ENCODE measurements at places on chromosomes 3 and 15.

DNA sequence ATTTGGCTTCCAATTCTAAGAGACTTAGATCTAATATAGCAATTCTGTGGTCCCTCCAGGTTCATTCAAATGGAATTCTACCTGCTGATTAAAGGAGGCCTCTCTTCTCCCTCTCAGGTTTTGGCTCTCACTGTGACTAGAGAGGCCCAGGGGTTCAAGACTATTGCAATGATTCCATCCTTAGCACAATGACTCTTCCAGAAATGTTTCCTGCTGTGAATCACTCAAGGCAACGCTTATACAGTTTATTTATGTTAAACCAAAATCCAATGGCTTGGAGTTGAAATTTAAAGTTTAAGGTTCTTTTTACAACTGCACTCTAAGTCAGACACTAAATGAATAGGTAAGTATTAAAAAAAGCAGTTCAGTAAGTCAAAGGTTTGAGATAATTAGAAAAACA lies 39.9 kb downstream of the IFT57 start:
- no peak for DNase-seq

DNA sequence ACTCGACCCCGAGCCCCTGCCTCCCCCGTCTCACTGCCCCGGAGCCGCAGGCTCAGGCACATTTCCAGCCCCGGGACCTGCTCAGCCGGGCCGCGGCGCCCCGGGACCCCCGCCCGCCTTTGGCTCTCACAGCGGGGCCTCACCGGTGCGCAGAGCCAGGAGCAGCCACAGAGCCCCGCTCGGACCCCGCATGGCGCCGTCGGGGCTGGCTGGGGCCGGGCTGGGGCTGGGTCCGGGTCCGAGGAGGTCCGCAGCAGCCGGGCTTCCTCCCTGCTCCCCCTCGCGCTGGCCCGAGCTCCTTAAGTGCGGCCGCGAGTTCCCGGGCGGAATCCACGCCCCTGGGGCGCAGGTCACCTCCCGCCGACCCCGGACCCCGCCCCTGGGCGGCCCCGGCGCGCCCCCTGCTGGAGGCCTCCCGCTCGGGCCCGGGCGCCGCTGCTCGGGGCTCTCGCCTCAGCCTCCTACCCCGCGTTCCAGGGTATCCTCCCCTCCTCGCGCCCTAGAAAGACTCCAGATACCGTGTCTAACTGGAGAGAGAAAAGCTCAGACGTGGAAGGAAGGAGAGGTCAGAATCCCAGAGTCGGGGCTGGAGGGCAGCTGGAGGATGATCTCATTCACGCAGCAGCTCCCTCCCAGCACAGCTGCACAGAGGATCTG lies at the start of gene MELTF:
MELTF (minus strand) TSS at position 307 of the 657 bp plus-strand sequence; CDS start at position 192, 115 bp downstream.
- no peak for DNase-seq

DNA sequence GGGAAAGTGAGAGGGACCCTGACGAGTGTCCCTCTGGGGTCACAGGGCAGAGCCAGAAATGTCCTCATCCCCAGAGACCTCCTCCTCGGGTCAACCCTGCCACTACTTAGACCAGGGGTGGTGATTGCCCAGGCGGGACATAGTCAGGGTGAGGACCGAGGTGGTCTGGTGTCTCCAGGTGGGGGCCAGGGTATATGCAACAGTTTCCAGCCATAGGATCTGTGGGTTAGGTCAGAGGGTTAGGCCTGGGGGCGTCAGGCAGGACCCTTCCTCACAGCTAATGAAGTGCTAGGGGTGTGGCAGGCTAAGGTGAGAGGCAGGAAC lies 22.3 kb upstream of the FBLN2 start:
- no peak for DNase-seq

- no peak for DNase-seq
These were observed 129.7 kb upstream of the TPM1 start for GRCh38 chr15:62912808-62913207.

DNA sequence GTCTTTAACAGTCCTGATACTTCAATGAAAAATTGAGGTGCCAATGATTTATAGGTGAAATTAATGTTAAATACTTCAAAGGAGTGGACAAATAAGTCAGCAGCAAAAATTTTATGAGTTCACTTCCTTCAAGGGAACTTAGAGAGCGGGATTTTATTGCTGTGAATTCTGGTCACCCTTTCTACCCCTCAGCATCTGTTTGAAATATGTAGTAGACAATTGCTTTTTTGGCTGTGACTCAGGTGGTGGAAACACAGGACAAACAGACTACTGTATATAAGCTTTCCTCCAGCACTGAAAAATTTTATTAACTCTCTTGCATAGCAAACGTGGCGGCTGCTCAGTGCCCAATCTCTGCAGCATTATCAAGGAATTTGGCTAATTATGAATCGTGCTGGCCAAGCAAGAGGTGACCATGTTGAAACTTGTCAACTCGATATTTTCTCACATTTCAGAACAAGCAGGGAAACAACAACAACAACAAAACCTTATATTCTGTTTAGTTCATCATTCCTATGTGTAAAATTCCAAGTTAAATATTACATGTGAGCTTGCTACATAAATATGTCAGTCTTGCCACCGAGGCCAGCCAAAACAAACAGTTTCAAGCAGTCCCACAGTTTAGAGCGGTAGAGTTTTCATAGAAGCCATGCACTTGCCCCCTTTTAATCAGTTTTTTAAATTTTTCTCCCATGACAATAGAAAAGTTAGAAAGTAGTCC lies 420.2 kb downstream of the FOXP1 start:
- DNase-seq, result no peak

- DNase-seq, result no peak
These were observed 50.8 kb downstream of the CPN2 start for GRCh38 chr3:194300382-194300758.

GRCh38 chr3:157789162-157789561 lies 285.9 kb upstream of the VEPH1 start:
- no peak for DNase-seq

DNA sequence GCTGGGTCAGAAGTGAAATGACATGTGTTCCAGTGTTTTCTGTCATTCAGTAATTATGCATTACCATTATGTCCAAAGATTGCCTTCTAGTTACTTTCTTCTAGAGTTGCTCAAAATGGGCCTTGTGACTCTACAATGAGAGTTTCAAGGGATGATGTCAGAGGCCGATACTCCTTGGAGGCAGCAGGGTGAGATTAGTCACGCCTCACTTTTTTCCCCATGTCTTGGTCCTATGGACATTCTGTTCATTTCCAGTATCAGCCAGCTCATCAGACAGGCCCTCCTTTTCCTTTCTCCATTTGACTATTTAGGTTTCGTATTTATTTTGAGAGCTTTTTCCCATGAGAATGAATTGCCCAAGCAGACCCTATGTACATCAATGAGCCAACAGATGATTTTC lies 17.5 kb downstream of the VGLL3 start:
- peak; percentile 72 for DNase-seq

- DNase-seq, result no peak
These were observed 73.1 kb upstream of the PIAS1 start for GRCh38 chr15:67980773-67981685.

- DNase-seq, result no peak
These were observed 27.8 kb downstream of the STAC start for GRCh38 chr3:36408146-36408545.

DNA sequence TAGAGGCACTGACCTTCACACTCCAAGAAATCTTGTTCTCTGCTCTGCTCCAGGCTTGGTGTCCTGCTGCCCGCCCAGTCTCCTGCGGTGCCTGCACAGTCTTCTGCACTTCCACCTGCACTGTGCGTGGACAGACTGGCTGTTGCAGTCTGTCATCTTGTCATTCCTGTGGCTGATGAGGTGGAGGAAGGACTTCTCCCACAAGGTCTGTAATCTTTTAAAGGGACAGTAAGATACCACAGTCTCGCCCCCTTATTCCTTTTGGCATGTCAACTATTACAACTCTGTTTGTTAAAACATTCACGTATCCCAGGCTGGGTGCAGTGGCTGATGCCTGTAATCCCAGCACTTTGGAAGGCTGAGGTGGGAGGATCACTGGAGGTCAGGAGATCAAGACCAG lies 54.1 kb upstream of the IGF2BP2 start:
- DNase-seq, result no peak

GRCh38 chr3:49607105-49607591 lies 52.9 kb downstream of the BSN start:
- DNase-seq, result no peak

DNA sequence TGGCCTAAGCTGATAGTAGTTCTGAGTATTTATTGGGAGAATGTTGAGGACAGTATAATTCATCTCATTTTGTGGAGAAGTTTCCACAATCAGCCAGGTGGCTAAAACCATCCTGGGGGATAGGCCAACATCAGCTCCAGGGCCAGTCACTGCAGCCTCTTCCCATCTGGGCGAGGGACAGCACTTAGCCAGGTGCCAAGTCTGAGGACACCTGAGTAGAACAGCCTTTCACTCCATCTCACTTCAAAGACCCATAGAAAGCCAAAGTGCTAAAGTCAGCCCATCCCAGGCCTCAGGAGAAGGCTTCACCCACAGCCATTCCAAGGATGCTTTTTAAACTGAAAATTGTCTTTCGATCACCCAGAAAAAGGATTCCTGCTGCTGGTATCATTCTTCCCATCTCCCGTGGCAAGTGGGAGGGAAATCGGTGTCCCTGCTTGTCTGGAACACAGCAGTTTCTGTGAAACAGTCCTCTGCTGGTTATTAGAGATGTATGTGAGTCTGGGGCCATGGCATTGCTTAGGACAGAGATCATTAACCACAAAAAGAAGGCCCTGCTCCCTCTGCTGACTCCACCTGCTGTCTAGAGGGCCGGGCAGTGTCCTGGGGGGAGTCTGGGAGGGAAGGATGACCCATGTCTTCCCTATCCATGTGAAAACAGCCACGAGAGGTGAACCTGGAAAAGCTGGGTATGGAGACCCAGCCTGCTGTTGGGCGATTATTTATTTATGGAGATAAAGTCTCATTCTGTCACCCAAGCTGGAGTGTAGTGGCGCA lies 9.6 kb downstream of the CALML4 start:
- DNase-seq, result no peak

DNA sequence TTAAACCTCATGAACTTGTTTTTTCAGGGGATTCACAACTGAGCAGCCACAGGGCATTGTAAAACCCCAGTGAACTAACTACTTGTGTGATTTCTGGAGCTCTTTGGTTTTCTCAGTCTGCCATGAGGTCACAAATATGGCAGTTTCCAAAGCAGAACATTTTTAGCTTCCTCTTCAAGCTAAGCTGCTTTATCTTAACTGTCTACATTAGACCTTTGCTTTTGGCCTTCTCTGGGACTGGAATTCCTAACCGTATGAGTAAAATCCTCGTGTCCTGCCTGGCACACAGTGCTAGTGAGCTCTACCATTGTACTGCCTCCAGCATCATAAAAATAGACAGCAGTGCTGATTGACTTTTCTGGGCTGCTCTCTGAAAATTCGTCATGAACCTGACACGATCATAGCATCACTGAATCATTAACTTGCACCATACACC lies 22.1 kb downstream of the CDIN1 start:
- DNase-seq, result no peak

- DNase-seq, result no peak
These were observed 148.5 kb upstream of the CTDSPL start for GRCh38 chr3:37712918-37713817.

DNA sequence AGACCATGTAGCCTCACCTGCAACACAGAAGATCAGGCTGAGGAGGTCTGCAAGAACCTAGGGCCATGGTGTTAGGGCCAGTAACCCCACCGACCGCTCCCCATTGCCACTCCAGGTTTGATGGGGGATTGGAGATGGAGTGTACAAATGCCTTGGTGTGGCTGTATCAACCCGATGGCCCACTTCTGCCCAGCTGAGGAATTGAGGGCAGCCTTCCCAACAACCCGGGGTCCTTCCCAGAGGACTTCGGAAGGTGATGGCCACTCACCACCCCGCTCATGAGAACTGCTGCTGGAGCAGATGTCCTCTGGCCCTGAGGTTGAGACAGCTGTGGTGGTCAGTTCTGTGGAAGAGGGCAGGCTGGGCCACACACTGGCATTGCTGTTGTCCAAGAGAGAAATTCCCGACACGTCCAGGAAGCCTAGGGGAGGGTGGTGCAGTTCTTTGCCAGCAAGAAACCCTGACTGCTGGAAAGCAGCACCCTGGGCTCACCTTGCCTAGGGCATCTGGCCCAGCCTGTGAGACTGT lies 8.9 kb downstream of the GORASP1 start:
- DNase-seq, result no peak

DNA sequence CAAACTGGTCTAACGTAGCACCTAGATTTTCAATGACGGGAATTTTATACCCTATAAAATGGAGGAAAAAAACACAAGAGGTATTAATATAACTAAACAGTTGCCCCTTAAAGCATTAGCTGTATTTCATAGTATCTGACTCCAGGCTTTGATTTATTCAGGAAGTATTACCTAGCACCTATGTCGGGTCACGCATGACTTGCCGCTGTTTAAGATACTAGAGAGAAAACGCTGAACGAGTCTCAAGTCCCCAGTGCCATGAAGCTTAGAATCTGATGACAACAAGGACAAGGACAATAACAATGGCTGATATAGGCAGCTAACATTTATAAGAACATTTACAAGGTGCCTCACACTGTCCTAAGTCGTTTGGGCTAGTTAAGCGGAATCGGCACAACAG lies 1.9 kb downstream of the SNRPA1 start:
- no peak for DNase-seq

- no peak for DNase-seq
These were observed 1077.0 kb downstream of the ROBO1 start for GRCh38 chr3:78690766-78691165.

- no peak for DNase-seq
These were observed 693 bp downstream of the RASGRP1 start for GRCh38 chr15:38563723-38564519.

GRCh38 chr15:60020736-60021135 lies 16.6 kb downstream of the FOXB1 start:
- no peak for DNase-seq

GRCh38 chr15:101359365-101359947 lies 64.4 kb upstream of the SNRPA1 start:
- no peak for DNase-seq

GRCh38 chr3:187770224-187770623 lies 25.0 kb upstream of the BCL6 start:
- no peak for DNase-seq

- no peak for DNase-seq
These were observed 9.9 kb downstream of the NCEH1 start for GRCh38 chr3:172700936-172701455.

- DNase-seq, result no peak
These were observed 49.7 kb upstream of the DPH6 start for GRCh38 chr15:35595656-35596055.

DNA sequence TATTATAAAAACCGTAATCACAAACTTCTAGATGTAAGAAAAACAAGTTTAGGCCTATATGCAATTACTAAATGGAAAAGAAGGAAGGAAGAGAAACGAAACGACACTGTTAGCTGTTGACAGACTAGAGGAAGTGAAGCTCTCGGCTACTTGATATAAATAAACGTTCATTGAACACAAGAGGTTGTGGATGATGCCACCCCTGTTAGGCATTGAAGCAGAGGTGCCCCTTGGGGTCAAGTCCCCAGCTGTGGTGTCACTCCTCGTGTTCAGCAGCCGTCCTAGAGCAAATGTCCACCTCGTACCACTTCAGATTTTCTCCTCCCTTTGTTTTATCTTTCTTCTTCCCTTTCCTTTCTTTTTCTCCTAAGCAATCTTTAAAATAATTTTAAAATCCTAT lies 146.5 kb upstream of the UBE2E1 start:
- DNase-seq, result no peak

DNA sequence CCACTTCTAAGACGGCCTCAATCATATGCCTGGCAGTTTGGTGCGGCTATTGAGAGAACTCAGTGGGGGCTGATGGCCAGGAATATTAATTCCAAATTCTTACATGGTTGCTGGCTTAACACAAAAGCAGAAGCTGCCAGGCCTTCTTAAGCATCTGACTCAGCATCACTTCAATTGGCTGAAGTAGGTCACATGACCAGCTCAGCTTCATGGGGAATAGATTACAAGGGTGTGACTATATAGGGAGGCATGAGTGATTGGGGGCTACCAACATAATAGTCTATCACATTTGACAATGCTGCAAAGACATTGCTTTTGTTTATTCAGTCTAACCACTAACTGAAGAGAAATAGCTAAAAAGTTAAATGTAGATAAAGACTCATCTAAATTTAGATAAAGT lies 101.6 kb upstream of the ANKRD28 start:
- DNase-seq, result no peak

Measured in amniotic stem cell (primary cell).